Adipose tissue (tissue), 3 donors: ENCODE measurements at places on chromosomes 16 and 17. TPM values are rescaled to one million over a fixed set of nuclear protein-coding genes. Genes with fewer than 3 reads are reported as not detected.

The MPO gene
- polyA plus RNA-seq, result 0.15 TPM

The ST6GALNAC1 gene
- 2.2 TPM for polyA plus RNA-seq

The LGALS9B gene
- not detected for polyA plus RNA-seq

The SOX8 gene
- 1.3 TPM for polyA plus RNA-seq

The ZNRF1 gene
- 14.8 TPM for polyA plus RNA-seq

The C17orf78 gene
- polyA plus RNA-seq, result not detected

The KLHL10 gene
- 0.02 TPM for polyA plus RNA-seq

The TANGO6 gene
- polyA plus RNA-seq, result 3.2 TPM

The KRT27 gene
- polyA plus RNA-seq, result 2.9 TPM

The DNAI2 gene
- polyA plus RNA-seq, result not detected

The PLA2G10 gene
- 5.0 TPM for polyA plus RNA-seq

The NOXO1 gene
- polyA plus RNA-seq, result not detected

The SALL1 gene
- polyA plus RNA-seq, result 0.08 TPM

The SLX4 gene
- 1.7 TPM for polyA plus RNA-seq

The SPATA22 gene
- not detected for polyA plus RNA-seq

The FGF11 gene
- polyA plus RNA-seq, result 0.28 TPM

The HOXB2 gene
- 24.3 TPM for polyA plus RNA-seq

The ARRB2 gene
- 43.6 TPM for polyA plus RNA-seq

The GDE1 gene
- 29.6 TPM for polyA plus RNA-seq

The DHRS7C gene
- polyA plus RNA-seq, result not detected

The BRD7 gene
- polyA plus RNA-seq, result 32.0 TPM

The TNK1 gene
- 8.0 TPM for polyA plus RNA-seq

The KRT32 gene
- not detected for polyA plus RNA-seq

The VAT1L gene
- 1.1 TPM for polyA plus RNA-seq

The MYH8 gene
- not detected for polyA plus RNA-seq

The KPNB1 gene
- 77.0 TPM for polyA plus RNA-seq

The CALB2 gene
- 185 TPM for polyA plus RNA-seq

The BAIAP3 gene
- polyA plus RNA-seq, result 11.4 TPM

The CACNG1 gene
- polyA plus RNA-seq, result not detected

The ZG16 gene
- 0.97 TPM for polyA plus RNA-seq

The RNF157 gene
- polyA plus RNA-seq, result 12.3 TPM

The SPIRE2 gene
- 3.4 TPM for polyA plus RNA-seq

The PHB1 gene
- polyA plus RNA-seq, result 85.7 TPM

The KRT9 gene
- polyA plus RNA-seq, result not detected

The CHST6 gene
- 0.06 TPM for polyA plus RNA-seq

The TNFRSF13B gene
- polyA plus RNA-seq, result 0.14 TPM

The CDH5 gene
- 54.0 TPM for polyA plus RNA-seq

The KCTD19 gene
- not detected for polyA plus RNA-seq

The ZPBP2 gene
- not detected for polyA plus RNA-seq

The SLC12A3 gene
- 0.02 TPM for polyA plus RNA-seq

The CACNG4 gene
- polyA plus RNA-seq, result not detected

The CISD3 gene
- 44.3 TPM for polyA plus RNA-seq

The TBC1D28 gene
- not detected for polyA plus RNA-seq

The CHCT1 gene
- polyA plus RNA-seq, result not detected

The RNF112 gene
- 0.84 TPM for polyA plus RNA-seq

The KRTAP4-9 gene
- polyA plus RNA-seq, result not detected

The LRRC46 gene
- 0.49 TPM for polyA plus RNA-seq

The POLR2A gene
- polyA plus RNA-seq, result 24.6 TPM

The LDHD gene
- polyA plus RNA-seq, result 25.6 TPM

The CXCL16 gene
- 13.3 TPM for polyA plus RNA-seq

The KCNH6 gene
- 0.92 TPM for polyA plus RNA-seq

The UBALD1 gene
- polyA plus RNA-seq, result 34.0 TPM

The TPSG1 gene
- 0.45 TPM for polyA plus RNA-seq

The AGRP gene
- not detected for polyA plus RNA-seq

The UNC45B gene
- polyA plus RNA-seq, result 0.03 TPM

The MYH3 gene
- 3.0 TPM for polyA plus RNA-seq

The TBC1D3G gene
- 6.2 TPM for polyA plus RNA-seq
